ENCODE measurements at places on chromosomes 7 and 10.

DNA sequence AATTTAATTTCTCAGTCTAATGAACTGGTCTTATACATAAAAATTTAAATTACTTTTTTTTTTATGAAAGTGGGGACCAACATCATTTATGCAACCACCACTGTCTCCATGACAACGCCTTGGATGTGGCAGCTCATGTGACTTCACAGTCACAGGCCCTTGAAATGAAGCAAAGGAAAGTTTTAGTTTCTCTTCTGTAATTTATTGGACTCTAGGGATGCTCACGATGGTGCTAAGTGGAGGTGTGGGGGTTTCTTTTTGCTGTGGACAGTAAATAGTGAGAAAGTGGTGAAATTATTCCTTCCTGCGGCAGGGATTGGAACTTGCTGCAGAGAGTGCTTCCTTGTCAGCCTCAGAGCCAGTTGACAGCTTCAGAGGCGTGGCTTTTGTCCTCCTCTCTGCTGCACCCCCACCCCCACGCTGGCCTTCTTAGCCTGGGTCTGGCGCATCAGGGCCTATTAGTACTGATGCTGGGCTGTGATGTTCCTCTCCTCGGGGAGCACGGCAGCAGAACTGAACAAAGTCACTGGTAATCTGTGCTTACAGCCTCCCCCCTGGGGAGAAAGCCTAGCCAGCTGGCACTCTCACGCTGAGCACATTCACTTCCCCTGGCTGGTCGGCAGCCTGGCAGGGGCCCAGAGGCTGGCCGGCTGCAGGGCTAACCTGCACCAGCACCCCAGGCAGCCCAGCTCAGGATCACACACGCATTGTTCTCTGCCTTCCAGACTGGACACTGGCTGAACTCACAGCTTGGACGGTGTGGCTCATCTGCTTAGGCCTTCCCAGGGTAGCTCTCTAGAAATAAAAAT, 517.5 kb upstream of the GALNT17 start:
- no peak for DNase-seq

GRCh38 chr10:93993782-93994437, at the start of gene PLCE1:
PLCE1 (plus strand) TSS chr10:93993931; CDS start chr10:94031047, 37,116 bp downstream.
- no peak for DNase-seq

DNA sequence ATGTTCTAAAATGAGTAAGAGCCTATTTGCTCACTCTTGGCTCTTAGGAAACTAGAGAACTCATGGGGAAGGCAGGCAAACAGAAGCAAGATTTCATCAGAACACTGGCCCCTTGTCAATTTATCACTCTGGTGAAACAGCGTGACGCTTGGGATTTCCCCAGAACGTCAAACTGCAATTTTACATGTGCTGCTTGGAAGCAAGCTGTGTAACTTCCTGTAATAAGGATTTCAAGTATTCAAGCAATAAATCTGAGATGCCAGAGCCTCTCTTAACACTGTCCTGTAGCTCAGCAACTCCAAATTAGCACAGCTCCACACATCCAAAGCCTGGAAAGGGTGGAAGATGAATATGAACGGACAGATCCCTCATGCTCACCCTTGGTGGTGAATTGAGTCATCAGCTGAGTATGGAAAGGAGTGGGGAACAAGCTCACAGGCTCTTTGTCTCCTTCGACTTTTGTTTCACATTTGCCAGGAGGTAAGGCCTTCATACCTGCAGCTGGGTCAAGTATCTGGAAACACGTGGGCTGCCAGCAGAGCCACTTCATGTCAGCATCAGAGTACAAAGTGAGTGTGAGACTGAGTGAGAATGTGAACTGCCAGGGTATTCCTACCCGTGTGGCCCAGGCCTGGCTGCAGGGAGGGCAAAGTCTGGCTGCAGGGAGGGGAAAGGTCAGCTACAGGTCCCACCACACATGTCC, 140.4 kb upstream of the NAMPT start:
- DNase-seq, result peak; percentile 56

GRCh38 chr7:107115762-107116540, 52.9 kb upstream of the HBP1 start:
- no peak for DNase-seq

DNA sequence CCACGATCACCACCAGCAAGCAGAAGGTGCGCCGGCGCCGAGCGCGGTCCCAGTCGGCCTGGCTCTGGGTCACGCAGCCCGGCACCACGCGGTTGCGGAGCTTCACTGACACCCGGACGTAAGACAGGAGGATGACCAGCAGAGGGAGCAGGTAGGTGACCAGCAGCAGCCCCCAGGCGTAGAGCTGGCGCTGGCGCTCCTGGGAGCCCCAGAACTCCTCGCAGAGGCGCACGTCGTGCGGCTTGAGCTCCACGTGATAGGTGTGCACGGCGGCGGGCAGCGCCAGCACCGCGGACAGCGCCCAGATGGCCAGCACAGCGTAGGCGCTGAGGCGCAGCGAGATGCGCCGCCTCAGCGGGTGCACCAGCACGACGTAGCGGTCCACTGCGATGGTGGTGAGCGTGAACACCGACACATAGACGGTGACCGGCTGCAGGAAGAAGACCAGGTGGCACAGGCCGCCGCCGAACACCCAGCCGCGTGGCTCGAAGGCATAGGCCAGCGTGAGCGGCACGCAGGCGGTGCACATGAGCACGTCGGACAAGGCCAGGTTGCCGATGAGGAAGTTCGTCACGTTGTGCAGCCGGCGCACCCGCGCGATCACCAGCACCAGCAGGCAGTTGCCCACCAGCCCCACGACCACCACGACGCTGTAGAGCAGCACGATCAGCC, 920 bp downstream of the PRLHR start:
- peak; percentile 11 for DNase-seq

GRCh38 chr10:133379152-133379800, at the start of gene PAOX:
PAOX (plus strand) TSS chr10:133379262; CDS start chr10:133379317, 55 bp downstream.
- DNase-seq, result peak; percentile 47

DNA sequence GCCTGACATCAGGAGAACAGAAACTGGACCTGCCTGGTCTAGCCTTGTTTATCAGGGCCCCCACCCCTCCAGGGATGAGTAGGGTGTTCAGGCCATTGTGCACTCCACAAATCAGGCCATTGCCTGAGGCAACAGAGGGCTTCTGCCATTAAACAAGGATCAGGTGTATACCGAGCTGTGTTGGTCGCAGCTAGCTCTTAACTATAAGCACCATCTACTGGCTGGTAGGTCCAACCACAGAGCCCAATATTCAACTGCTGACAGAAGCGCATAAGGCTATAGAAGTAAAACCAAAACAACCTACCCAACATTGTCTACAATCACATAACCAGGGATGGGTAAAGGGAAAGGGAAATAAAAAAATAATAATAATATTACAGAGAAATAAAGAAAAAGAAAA, 451.7 kb upstream of the TEX47 start:
- DNase-seq, result no peak

Data from stimulated activated CD8-positive, alpha-beta memory T cell treated with anti-CD3 and anti-CD28 coated beads, Interleukin-4, amount 100 ng/mL, for 24 hours (primary cell).